ENCODE measurements at places on chromosomes 16 and 17.

DNA sequence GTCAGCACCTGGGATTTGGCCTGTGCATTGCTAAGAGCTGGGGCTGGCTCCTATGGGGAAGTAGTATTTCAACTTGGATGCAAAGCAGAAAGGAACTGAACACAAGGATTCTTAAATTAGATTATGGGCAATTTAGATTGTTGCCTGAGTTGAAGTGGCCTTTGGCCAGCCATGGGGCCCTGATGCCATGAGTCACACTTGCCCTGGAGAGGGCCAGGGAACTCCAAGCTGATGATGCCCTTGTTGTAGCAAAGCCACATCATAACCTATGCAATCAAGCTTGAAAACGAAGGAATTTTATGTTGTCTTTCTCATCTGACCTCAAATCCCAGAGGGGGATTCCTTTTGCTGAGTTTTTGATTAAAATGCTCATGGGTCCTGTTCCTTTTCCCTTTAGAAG is 3.9 kb upstream of the SPATA32 start:
- DNase-seq, result no peak

DNA sequence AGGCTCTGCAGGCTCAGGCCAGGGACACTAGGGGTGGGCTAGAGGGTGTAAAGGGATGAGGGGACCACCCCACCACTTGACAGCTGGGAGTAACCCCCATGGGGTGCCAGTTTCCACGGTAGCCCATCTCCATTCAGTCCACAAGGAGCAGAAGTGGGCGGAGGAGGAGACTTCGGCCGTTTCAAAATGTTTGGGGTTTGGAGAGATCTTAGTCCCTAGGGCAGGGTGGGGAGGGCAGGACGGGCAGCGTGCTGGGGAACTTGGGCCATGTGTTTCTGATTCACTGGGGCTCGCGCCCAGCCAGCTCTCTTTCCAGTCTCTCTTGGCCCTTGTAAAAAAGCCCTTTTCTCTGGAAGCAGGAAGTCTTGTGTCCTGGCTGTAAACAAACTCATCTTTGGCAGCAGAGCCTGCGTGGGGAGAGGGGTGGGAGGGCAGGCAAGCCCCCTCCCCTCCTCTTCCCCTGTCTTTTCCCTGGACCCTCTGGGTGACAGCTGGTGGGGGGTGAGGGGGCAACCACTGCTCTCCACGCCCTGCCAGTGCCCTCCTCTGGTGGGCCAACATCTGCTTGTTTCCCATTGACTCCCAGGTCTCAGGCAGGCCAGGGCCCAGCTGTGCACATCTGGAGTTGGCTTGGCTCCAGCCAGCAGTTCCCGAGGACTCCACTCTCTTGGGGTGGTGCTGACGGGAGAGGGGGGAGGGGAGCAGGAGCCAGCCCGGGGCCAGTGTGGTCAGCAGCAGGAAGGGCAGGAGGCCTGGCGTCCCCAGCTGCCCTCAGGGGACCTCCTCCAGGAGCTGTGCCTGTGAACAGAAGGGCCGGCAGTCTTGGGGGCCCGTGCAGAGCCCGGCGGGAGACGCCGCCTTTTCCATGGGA is 8.1 kb downstream of the CYGB start:
- DNase-seq, result no peak

DNA sequence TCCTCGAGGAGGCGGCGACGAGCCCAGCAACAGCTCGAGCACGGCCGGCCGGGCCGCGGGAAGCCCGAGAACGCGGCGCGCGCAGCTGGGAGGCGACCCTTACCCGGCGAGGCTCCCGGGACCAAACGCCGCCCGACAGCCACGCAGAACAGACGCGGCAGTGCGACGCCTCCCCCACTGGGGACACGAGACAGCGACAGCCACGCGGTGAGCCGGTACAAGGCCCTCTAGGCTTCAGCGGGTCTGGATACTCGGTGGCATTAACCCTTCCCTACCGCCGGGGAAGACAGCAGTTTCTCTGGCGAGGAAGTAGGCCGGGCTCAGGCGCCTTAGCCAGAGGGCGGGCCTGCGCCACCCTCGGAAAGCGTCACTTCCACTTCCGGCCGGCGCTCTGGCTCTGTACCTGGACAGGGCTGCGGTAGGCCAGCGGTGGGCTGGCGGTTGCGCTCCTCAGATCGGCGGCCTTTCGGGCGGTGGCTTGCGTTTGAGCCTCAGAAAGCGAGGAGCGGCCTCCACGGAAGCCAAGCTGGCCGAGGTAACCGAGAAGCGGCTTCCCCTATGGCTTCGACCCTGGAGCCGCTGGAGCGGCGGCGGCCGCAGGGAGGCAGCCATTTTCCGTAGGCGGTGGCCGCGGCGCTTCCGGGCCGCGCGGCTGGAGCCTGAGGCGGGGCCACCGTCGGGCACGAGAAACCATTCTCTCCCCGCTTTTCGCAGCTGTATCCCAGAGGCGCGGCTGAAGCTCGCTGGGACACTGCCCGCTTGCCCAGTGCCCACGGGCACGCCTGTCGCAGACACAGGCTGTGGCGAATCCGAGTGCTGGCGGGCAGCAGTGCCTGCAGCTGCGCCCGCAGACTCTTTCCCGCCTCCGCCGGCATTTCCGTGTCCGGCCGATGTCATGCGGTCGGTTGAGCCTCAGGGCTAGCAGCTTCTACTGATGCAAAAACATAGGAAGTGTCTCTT is at the start of the genes TIGD7 and ZNF75A:
TIGD7 (minus strand) TSS at position 322 of the 960 bp plus-strand sequence. CDS start 4,816 bp downstream, outside the sequence.
ZNF75A (plus strand) TSS at position 389 of the 960 bp plus-strand sequence. CDS start 2,932 bp downstream, outside the sequence.
- DNase-seq, result peak; percentile 73

GRCh38 chr17:40068129-40068581 is 5.4 kb downstream of the THRA start:
- DNase-seq, result no peak

DNA sequence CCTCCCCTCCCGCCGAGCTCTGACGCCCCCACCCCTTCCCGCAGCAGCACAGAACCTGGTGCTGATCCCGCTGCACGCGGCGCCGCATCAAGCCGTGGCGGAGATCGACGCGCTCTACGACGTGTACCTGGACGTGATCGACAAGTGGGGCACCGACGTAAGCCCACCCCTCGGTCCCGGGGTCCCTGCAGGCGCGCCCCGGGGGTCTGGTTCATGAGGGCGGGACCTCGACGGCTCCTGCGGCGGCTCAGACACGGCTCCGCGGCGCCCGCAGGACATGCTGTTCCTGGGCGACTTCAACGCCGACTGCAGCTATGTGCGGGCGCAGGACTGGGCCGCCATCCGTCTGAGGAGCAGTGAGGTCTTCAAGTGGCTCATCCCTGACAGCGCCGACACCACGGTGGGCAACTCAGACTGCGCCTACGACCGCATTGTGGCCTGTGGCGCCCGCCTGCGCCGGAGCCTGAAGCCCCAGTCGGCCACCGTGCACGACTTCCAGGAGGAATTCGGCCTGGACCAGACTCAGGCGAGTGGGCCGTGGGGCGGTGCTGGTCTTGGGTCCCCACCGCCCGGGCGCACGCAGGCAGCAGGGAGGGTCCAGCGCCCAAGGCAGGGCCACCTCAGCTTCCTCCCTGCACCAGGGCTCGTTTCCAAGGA is 1.4 kb downstream of the DNASE1L2 start:
- no peak for DNase-seq

GRCh38 chr16:15639061-15639568 is 3.8 kb downstream of the MARF1 start:
- DNase-seq, result no peak

- DNase-seq, result no peak
These were observed 32.6 kb downstream of the WNT9B start for GRCh38 chr17:46883871-46884520.

GRCh38 chr17:38330941-38331411 is 12.8 kb downstream of the GPR179 start:
- DNase-seq, result no peak

GRCh38 chr17:48247603-48248002 is 140.0 kb downstream of the SNX11 start:
- DNase-seq, result no peak

Data from stimulated activated CD4-positive, alpha-beta T cell treated with anti-CD3 and anti-CD28 coated beads, Interleukin-12 subunit alpha, Interleukin-12 subunit beta, amount 100 ng/mL, for 24 hours (primary cell).